HL-60 (cell line): ENCODE measurements at places on chromosomes 2 and 18.

DNA sequence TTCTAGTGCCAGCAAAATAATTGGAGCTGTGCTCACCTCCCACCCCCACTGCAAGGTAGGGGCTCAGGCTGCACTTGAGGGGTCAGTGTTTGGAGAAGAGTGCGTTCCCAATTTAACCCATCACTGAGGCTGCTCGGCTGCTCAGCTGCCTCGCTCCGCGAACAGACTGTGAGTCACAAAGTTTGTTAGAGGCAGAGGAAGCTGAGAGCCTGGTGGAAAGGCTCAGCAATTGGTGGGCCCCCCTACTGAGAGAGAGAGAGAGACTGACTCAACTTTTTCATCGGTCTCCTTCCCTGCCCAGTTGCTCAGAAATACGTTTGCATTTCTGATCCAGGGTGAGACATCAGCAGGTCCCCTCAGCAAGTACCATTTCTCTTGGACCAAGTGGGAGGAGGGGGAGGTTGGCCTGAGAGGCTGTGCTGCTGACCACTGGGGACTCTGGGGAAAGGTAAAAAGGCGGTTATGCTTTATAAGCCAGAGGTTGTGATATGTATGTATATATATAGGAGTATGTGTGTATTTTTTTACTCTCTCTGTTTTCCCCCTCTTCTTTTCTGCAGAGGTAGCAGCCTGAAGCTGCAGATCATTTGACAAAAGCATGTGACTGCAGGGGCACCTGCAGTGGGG, 1.5 kb downstream of the EFR3B start:
- no peak for DNase-seq

- DNase-seq = no peak
These were observed 51.2 kb upstream of the PXDN start for GRCh38 chr2:1795261-1796231.

DNA sequence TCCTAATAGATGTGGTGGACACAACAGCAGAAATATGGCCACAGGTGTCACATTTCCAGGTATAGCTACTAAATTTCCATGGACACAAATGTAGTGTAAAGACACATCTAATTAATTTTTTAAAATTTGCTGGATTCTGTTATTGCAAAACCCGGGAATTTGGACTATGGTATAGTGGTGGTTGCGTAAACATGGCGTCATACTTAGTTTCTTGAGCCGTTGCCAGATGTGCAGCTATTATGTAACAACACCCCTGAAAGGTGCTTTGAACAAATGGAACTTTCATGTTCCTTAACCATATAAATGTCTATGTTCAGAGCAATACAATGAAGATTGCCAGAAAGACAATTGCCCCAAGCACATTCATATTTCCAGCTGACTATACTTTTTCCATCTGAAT, 85.9 kb downstream of the HRH4 start:
- DNase-seq = peak; percentile 43

GRCh38 chr2:230328155-230328458, 1.1 kb downstream of the SP140L start:
- no peak for DNase-seq

DNA sequence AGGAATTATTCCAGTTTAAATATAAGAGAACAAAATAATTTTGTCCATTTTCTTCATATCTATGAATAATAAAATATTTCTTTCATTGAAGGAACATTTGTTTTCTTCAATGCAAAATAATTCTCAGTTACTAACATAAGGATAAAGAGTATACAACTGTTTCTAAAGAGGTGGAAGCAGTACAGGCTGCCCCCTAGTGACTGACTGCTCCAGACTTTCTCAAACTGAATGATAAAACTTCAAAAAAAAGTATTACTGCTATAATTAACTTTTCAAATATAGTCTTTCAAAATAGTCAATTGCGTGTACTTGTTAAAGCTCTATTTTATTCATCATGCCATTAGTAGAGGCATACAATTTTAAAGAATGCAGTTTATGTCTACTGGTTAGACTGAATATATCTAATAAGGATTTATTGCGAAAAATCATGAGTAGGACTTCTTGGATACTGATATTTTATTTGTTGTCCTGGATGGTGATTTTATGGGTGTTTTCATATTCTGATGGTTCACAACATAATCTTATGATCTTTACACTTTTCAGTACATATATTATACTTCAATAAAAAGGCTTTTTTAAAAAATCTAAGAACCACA, 100.1 kb downstream of the WDPCP start:
- no peak for DNase-seq

DNA sequence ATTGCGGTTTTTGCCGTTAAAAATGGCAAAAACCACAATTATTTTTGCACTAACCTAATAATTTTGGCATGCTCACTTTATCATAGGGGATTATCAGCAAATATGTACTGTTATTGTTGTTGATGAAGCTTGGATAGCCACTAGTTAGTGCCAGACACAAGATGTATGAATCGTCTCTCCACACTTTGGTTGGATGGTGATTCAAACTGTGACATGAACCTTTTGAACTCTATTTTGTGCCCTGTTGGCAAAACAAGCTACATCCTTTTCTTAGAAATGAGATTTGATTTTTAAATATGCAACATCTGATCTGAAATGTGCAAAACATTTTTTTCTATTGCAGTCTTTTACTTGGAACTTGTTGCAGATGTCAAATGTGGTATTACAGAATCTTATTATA, 48.8 kb upstream of the DTNB start:
- DNase-seq = no peak

GRCh38 chr18:39225373-39225772, 1659.8 kb upstream of the CELF4 start:
- DNase-seq = no peak

DNA sequence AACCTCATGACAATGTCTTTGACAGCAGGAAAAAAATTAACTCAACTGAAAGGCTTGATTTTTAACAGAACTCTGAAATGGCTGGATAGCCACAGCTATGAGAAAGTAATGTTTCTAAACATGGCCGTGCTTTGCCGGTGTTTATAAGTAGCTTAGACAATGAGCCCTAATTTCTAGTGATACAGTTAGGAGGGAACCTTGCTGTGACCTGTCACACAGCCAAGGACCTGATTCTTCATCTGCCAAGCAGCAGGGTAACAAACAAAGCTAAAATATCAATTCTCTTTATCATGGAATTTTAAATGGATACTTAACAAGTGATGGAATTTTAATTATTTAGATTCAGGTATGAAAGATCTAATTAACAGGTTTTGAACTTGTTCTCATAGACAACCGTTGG, 24.3 kb upstream of the DYNC2LI1 start:
- DNase-seq = no peak

GRCh38 chr18:54888378-54888777, 60.1 kb downstream of the RAB27B start:
- DNase-seq = no peak
